ENCODE measurements at places on chromosomes 16 and 17. TPM values are rescaled to one million over a fixed set of nuclear protein-coding genes. Genes with fewer than 3 reads are reported as not detected.

PLA2G10 gene
- not detected for total RNA-seq

TMEM238L gene
- not detected for total RNA-seq

MCRIP2 gene
- total RNA-seq, result 26.4 TPM

HSD17B1 gene
- total RNA-seq, result 0.30 TPM

ZG16 gene
- not detected for total RNA-seq

CDK3 gene
- 0.87 TPM for total RNA-seq
